NCI-H2029 (cell line): ENCODE measurements at places on chromosomes 11 and 22.

DNA sequence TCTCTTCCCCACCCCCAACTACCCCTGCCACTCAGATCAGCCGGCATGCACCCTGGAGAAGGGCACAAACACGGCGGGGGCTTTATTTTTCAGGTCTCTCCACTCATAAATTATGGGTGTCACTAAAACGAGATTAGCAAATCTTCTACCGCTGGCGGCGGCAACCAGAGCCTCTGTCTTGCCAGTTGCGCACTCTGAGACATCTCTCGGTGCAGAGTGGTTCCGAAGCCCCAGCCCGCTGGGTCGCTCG lies 125.3 kb upstream of the C11orf58 start:
- DNase-seq = no peak

DNA sequence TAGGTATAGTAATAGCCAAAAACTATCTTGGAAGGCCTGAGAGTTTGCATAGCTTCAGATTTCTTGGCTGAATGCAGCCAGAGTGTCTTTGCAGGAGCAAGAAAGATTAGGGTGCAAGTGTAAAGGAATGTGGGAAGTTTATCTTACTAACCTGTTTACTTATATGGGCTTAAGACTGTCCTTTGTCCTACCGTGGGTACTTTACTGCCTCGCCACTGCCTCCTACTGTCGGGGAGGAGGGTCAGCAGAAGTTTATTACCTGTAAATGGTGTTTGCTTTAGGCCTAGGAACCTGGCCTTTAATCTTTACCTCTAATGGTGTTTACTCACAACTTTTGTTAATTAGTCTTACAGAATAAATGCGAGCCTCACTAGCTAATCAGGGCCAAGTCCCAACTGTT lies 633.8 kb downstream of the DLG2 start:
- no peak for DNase-seq

- no peak for DNase-seq
Measured at GRCh38 chr11:42625757-42626665, 685.8 kb upstream of the API5 start.

DNA sequence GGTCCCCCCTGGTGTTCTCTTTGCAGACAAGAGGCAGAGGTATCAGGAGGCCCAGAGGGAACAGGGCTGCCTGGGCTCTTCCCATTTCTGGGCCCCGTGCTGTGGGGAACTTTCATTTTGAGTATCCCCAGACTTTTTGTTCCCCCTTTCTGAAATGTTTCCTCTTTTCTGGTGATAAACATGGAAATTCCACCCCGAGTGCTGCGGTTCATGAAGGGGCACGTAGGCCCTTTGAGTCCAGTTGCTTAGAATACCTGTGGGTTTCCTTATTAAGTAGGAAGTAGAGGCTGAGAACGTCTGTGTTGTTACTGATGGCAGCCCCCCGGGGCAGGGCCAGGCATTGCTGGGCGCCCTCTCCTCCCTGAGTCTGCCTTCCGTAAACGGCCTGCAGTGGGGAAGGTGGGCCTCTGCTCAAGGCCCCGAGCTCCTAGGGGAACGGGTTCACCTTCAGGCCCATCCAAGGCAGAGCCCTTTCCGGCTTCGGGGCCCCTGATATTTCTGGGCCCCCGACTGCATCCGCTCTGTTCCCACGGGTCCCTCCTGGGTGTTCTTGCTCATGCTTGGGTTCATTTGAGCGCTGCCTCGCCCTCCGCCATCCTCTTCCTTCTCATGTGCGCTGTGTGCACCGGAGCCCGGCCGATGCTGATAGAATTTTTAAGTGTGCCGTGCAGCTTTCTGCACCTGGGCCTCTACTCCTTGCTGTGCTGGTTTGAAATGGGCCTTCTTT lies 12.0 kb downstream of the TBC1D22A start:
- DNase-seq = no peak

GRCh38 chr11:57639321-57640067 lies 10.2 kb downstream of the YPEL4 start:
- no peak for DNase-seq

GRCh38 chr22:20448630-20449029 lies 11.0 kb upstream of the SCARF2 start:
- no peak for DNase-seq

- DNase-seq = no peak
Measured at GRCh38 chr11:23780231-23780630, 716.6 kb upstream of the LUZP2 start.

- no peak for DNase-seq
Measured at GRCh38 chr11:123698546-123699127, 42.8 kb downstream of the ZNF202 start.

DNA sequence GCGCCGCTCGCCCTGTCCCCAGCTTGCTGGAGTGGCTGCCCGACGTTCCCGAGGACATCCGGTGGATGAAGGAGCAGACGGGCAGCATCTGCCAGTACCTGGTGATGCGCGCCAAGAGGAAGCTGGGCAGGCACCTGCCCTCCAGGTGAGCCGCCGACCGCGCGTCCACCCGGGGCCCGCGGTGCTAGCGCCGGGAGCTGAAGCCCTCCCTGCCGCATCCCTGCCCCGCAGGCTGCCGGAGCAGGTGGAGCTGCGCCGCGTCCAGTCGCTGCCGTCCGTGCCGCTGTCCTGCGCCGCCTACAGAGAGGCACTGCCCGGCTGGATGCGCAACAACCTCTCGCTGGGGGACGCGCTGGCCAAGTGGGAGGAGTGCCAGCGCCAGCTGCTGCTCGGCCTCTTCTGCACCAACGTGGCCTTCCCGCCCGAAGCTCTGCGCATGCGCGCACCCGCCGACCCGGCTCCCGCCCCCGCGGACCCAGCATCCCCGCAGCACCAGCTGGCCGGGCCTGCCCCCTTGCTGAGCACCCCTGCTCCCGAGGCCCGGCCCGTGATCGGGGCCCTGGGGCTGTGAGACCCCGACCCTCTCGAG lies 3.3 kb upstream of the CRACR2B start:
- peak; percentile 91 for DNase-seq

- no peak for DNase-seq
Measured at GRCh38 chr11:117814204-117814765, 10.3 kb downstream of the FXYD2 start.

- no peak for DNase-seq
Measured at GRCh38 chr11:118033443-118033842, 43.4 kb upstream of the TMPRSS4 start.

DNA sequence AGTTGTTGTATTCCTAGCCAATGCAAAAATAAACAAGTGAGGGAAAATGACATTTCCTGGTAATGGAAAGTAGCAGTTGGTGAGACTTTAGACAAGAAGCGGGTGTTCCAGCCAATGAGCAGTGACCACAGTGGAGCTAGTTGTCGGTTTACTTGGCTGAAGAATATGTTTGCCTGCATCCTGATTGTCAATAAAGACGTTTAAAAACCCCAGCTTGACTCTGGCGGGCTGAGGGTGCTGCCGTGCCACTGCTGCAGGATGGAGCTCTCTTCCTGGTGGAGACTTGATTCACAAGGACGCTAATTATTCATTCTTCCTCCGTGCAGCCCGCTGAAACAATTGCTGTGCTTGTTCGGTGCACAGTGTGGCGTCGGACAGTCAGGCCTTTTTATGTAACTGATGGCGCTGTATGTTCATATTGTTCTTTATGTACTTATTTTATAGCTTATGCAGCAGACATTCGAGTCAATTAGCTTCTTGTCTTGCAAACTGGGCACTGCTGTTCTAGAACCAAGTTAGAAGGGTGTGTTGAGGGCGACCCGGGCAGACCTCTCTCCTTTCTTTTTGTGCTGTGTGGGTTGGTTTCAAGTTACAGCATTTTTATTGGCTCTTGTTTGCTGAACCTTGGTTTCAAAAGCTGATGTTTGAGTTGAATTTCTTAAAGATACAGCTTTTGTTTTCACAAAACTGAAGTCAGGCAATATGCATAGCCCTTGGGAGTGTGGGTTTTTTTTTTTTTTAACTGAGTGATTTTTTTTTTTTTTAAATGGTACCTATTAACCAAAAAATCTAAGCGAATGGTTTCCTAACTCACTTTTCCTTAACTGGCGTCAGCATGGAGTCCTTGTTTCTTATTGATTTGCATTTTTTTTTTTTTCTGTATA lies 153.9 kb downstream of the TEAD1 start:
- DNase-seq = peak; percentile 74

DNA sequence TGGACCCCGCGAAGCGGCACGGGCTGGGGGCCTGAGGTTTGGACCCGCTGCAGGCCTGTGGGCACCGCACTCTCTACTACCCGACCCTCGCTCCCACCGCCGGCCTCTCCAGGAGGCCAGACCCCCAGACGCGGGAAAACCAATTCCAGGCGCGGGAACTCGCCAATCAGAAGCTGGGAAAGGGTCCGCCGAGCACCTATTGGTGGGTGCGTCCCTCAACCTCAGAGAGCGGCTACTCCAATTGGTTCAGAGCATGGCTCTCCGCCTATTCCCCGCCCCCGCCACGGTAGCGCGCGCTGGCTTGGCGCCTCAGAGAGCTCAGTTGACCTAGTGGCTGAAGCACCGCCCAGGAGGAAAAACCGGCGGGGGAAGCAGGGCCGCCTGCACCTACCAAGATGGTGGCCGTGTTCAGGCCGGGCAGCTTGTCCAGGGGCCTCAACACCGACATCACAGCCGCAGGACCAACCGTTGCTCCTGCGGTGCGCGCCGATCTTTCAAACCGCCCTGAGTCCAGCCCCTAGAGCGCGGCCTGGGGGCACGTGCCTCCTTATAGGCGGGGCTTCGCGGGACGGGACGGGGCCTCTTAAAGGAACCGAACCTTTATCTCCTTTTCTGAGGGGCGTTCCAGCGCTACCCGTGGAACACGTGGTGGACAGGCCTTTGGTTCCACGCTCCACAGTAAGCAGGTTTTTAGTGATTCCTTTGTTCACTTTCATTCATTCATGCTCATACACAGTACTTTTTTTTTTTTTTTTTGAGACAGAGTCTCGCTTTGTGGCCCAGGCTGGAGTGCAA lies at the start of gene CENPM:
Gene CENPM, minus strand, starts transcription at position 524 of the 795 bp plus-strand sequence. Its CDS starts 76 bp downstream, at position 448.
- peak; percentile 93 for DNase-seq

GRCh38 chr11:77752516-77752915 lies 68.0 kb downstream of the RSF1 start:
- DNase-seq = peak; percentile 21

GRCh38 chr11:111414267-111414931 lies 35.3 kb upstream of the POU2AF1 start:
- DNase-seq = no peak

GRCh38 chr22:31652088-31652487 lies 9.9 kb downstream of the PISD start:
- DNase-seq = no peak

GRCh38 chr22:26122920-26123468 lies 46.3 kb upstream of the SEZ6L start:
- no peak for DNase-seq

DNA sequence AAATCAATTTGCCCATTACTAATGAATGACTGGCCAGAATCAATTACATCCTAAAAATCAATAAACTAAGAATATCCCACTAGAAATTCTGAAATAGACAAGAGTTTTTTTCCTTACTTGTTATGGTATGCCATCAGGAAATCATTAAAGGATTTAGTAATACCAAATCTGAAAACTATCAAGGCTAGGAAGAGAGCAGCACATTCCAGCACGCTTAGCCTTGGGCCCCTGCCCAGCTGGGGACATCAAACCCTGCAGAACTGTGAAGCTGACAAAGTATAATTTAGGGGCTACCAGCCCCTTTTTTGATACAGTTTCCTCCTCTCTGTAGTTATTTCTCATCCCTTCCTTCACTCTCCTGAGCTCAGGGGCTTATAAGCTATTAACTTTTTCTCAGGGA lies 247.8 kb upstream of the ZC3H12C start:
- no peak for DNase-seq

- DNase-seq = no peak
Measured at GRCh38 chr11:2085251-2086066, 53.7 kb downstream of the IGF2 start.

GRCh38 chr22:44709881-44710392 lies 7.9 kb downstream of the PRR5 start:
- no peak for DNase-seq

- no peak for DNase-seq
Measured at GRCh38 chr11:1887451-1888346, 4.0 kb downstream of the PRR33 start.
